ENCODE measurements at places on chromosomes 2 and 18.

GRCh38 chr2:121748202-121748601 lies 7.2 kb upstream of the TSN start:
- DNase-seq: no peak

GRCh38 chr2:197575987-197576386 lies 60.1 kb downstream of the MOB4 start:
- no peak for DNase-seq

DNA sequence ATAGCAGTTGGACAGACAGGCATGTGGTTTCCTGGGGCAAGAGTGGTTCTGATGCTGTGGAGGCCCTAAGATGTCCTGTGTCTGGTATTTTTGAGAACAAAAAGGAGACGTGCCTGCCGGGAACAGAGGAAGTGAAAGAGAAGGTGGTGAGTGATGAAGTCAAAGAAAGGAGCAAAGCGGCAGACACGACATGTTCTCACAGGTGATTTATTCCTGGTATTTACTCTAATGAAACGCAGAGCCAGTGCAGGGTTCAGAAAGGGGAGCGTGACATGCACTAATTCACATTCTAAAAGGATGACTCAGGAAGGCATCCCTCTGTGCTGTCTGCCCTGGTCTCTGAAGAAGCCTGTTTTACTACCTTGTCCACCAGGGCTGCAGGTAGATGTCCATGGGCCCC lies 211.0 kb downstream of the KCNE4 start:
- DNase-seq: no peak

GRCh38 chr2:47007223-47007825 lies 91.7 kb upstream of the MCFD2 start:
- no peak for DNase-seq

DNA sequence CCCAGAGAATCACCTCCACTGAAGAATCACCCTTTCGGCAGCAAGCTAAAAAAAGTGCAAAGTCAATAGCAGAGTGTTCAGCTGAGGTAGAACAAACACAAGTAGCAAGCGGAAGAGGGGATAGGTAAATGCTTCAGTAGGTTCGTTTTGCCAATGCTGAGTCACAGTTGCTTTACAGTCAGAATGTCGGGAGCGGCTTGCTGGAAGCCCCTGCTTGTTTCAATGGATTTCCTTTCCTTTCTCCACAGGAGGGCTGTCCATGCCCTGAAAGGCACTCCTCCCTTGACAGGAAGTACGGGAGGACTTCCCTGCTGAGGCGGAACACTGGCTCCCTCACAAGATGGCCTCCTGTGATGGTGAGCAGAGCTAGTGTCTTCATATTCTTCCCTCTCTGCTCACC lies 146.2 kb upstream of the LYPD1 start:
- no peak for DNase-seq

GRCh38 chr2:239195318-239195871 lies 205.4 kb downstream of the HDAC4 start:
- no peak for DNase-seq

GRCh38 chr2:11865378-11865777 lies 118.9 kb downstream of the LPIN1 start:
- no peak for DNase-seq

GRCh38 chr2:16933355-16933754 lies 267.7 kb upstream of the CYRIA start:
- DNase-seq: no peak

GRCh38 chr18:63177919-63178821 lies 141.4 kb downstream of the BCL2 start:
- DNase-seq: no peak

- no peak for DNase-seq
Observed at GRCh38 chr2:54665436-54665856, 58.0 kb upstream of the EML6 start.

DNA sequence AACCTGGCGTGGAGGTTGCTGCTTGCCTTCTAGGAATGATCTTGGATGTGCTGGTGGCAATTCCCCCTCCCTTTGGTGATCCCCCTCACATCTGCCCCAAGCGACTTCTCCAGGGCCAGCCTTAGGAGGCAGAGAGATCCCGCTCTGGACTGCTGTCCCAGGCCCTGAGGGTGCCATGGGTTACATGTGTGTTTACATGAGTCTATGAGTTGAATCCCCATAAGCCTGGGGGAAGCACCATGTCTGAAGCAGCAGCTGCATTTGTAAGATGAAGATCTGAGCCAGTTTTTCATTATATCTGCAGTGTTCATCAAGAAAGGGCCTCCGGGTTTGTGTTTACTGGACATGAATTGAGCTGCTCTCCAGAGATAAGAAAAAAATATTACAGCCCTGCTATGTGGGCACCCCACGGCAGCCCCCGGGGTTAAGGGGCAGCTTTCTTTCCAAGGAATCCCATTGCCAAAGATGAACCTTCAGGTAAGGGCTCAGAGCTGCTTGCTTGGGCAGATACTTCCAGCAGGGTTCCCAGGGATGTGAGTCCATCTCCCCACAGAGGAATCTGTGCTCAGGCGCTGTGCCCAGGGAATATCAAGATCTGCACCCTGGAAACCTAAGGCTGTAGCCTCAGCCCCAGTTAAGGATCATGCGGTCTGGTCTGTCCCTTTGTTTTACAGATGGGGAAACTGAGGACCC lies 46.0 kb downstream of the MRPS5 start:
- no peak for DNase-seq
